ENCODE measurements at places on chromosomes 2 and 18.

- no peak for DNase-seq
These were observed 135.4 kb downstream of the PLCL1 start for GRCh38 chr2:197939787-197940186.

GRCh38 chr2:233124421-233125080 is 64.4 kb downstream of the INPP5D start:
- DNase-seq = no peak

DNA sequence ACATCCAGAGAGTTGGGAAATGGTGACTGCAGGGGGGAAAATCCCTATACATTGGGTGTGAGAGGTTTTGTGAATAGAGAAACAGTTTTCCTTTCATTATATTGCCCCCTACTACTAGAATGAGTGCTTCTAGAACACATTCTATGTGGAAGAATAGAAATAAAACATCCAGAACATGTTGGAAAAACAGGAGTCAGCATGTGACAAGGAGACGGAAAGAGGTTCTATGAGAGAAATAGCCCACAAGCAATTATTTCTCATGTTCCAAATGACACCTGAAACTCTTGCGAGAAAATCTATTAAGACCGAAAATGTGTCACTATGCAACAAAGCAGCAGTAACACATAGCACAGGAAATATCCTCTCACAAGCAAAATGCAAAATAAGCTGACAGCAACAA is 202.7 kb upstream of the SPOPL start:
- DNase-seq = no peak

DNA sequence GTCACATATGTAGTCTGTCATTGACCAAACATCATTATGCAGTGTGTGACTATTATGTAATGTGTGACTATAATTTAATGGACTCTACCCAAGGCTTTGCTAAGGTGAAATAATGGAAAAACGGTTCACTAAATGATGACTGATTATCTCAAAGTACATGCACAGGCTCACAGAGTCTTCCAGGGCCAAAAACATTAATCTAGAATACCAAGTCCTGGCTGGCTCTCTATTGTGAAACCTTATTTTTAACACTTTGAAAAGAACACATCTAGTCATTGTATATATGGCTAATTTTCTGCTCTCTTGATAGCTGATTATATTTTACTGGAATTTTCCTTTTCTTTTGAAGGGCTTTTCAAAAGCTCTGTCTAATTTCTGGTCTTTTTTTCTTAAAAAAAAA is 102.9 kb upstream of the THUMPD2 start:
- no peak for DNase-seq
